ENCODE measurements at places on chromosomes 3 and 15. TPM values are rescaled to one million over a fixed set of nuclear protein-coding genes. Genes with fewer than 3 reads are reported as not detected.

GPR176 gene
- 60.0 TPM for polyA plus RNA-seq

DNA sequence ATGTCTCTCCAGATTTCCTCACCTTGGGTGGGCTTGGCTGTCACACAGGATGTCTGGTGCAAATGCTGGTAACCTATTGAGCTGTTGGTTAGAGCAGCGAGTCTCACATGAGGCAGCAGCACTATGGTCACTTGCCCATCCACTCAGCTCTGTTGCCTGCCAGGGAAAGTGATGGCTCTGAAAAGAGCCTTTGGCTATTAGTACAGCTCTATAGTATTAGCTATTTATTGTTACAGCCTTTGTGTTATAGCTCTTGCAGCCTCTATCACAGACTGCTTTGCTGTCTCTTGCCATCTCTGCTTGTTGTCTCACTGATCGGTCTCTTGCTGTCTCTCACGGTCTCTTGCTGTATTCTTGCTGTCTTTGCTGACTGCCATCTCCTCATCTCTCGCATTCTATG lies 114.3 kb downstream of the MFSD1 start:
- DNase-seq, result no peak

GRCh38 chr3:14288833-14289451 lies 110.3 kb downstream of the LSM3 start:
- no peak for DNase-seq

DNA sequence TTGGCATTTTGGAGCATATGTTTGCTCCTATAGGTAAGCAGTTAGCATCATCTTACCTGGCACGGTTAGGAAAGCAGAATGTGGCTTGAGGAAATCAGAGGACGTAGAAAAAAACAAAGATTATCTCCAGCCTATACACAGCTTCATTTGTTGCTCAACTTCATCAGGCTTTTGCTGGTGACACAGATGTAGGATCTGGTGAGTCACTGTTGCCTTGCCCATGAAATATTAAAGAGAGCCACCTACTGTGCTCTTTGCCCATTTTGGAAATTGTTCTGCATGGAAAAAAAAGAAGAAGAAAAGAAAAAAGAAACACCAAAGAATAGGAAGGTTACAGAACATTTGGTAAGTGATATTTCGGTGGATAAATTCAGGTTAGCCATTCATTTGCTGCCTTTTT lies 3.8 kb downstream of the IL1RAP start:
- DNase-seq, result no peak

DNA sequence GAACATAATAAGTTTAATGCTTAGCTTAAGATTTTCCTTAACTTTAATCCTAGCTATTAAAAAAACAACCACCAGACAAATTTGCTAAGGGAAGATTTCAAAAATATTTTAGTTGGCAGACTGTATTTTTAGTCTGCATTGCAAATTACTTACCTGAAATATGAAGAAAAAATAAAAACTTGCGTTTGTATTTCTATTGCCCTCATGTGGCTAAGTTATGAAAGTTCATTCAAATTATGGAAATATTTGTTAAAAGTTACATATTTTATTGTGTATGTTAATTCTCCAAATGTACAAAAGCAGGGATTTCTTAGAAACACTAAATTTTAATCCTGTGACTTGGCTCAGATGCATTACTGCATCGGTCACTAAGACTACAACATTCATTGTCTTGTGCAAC lies 15.0 kb downstream of the GTF2A2 start:
- DNase-seq, result no peak

GRCh38 chr15:43465100-43465499 lies 27.9 kb downstream of the TP53BP1 start:
- no peak for DNase-seq

DNA sequence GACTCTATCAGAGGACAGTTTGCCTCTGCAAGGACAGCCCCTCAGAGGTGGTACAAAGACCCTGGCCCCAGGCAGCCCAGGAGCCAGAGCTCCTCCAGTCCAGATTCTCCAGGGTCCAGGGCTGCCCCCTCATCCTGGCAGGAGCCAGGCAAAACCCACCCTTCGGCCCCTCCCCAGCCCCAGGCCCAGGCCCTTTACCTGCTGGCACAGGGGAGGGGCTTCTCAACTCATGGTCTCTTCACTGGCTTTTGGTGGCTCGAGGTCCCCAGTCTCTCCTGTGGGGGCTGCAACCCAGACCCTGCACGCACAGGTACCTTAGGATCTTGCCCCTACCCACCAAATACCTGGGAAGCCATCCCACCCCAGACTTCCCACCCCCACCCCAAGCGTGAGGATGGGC lies 8.5 kb downstream of the NEIL1 start:
- DNase-seq, result no peak

All from GM23338 (cell line).